ENCODE measurements at places on chromosomes 3 and 15. TPM values are rescaled to one million over a fixed set of nuclear protein-coding genes. Genes with fewer than 3 reads are reported as not detected.

HRG gene
- not detected for total RNA-seq

CYP11A1 gene
- total RNA-seq, result 2.0 TPM

PRR20G gene
- not detected for total RNA-seq

SCAMP5 gene
- total RNA-seq, result 58.0 TPM

DNA sequence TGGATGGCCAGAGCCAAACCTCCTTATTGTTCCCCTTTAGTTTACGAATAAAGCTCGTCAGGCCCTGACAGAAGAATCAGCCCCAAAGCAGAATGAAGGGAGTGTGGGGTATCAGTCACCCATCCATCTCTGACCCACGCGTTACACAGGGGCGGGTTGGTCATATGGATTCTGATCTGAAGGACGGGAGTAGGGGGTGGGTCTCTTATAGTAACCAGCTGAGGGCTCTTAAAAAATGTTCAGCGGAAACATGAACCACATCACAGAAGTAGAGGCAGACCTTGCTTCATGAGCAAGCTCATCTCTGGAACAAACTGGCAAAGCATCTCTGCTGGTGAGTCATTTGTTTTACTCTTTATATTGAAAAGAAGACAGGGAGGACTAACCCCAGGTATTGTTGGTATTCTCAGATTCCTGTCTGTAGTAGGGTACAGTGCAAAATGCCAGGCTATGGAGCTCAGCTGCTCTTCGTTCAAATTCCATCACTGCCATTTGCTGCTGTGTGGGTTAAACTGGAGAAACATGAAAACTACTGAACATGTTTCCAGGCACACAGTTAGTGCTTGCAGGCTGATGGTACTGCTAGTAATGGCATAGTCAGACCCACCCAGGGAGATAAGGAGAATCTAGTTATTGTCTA is at the start of gene CXCR6:
TSS of gene CXCR6 (plus strand) at position 258 of the 640 bp plus-strand sequence. CDS start 3,018 bp downstream, outside the sequence.
- H3K36me3 ChIP-seq, result peaks cover 11% of the 10 kb centered on the region
- H3K4me3 ChIP-seq, result no peak within 1 kb of the TSS
- no peak within 1 kb of the TSS for H3K27ac ChIP-seq
- peaks cover 15% of the 10 kb centered on the region for H3K4me1 ChIP-seq
- no peaks in the 10 kb centered on the region for H3K27me3 ChIP-seq
